ENCODE measurements at places on chromosomes 6 and 20. TPM values are rescaled to one million over a fixed set of nuclear protein-coding genes. Genes with fewer than 3 reads are reported as not detected.

The TLDC2 gene
- total RNA-seq: not detected

The TREM1 gene
- 9.9 TPM for total RNA-seq

The HLA-DPA1 gene
- total RNA-seq: not detected

The SLC22A7 gene
- total RNA-seq: not detected

The TNF gene
- total RNA-seq: not detected

The PRSS35 gene
- total RNA-seq: not detected

The PRRC2A gene
- total RNA-seq: 266 TPM

The TNFAIP3 gene
- total RNA-seq: 38.2 TPM

The SLC17A3 gene
- not detected for total RNA-seq

The MAFB gene
- 15.9 TPM for total RNA-seq

The WFDC2 gene
- not detected for total RNA-seq

The APOBEC2 gene
- total RNA-seq: not detected

The OVOL2 gene
- 2.0 TPM for total RNA-seq

The BHLHE23 gene
- total RNA-seq: not detected

The MSH5 gene
- total RNA-seq: 36.6 TPM

The SLC22A2 gene
- total RNA-seq: not detected

The BANF2 gene
- total RNA-seq: not detected

The ZNF292 gene
- total RNA-seq: 17.1 TPM

The WFDC5 gene
- not detected for total RNA-seq

The OR12D3 gene
- not detected for total RNA-seq

The CLPSL2 gene
- not detected for total RNA-seq

The KIF3B gene
- total RNA-seq: 21.7 TPM

The PRDM13 gene
- not detected for total RNA-seq

The IPCEF1 gene
- total RNA-seq: not detected

The MICAL1 gene
- 35.3 TPM for total RNA-seq

The PKIG gene
- 24.8 TPM for total RNA-seq

The SALL4 gene
- total RNA-seq: 0.61 TPM

The TRDN gene
- not detected for total RNA-seq

The C20orf202 gene
- not detected for total RNA-seq

The FHL5 gene
- total RNA-seq: not detected

The TNFRSF6B gene
- total RNA-seq: 12.3 TPM

The COL9A3 gene
- total RNA-seq: not detected

The EDN1 gene
- 1.2 TPM for total RNA-seq

The HRH3 gene
- not detected for total RNA-seq

The MYL9 gene
- total RNA-seq: 4.3 TPM

The MED20 gene
- 27.6 TPM for total RNA-seq

The ADTRP gene
- 25.3 TPM for total RNA-seq

The STK35 gene
- total RNA-seq: 18.2 TPM

The SYCP2 gene
- 0.35 TPM for total RNA-seq

The APOM gene
- total RNA-seq: 5.0 TPM

The HDGFL1 gene
- not detected for total RNA-seq

The CLIC1 gene
- total RNA-seq: 511 TPM

The GSTA4 gene
- total RNA-seq: 5.3 TPM

The BCL2L1 gene
- 139 TPM for total RNA-seq

The RIMS1 gene
- total RNA-seq: not detected

The RIPOR2 gene
- 4.9 TPM for total RNA-seq

The CD93 gene
- not detected for total RNA-seq

The CTSA gene
- 39.1 TPM for total RNA-seq

The C20orf144 gene
- total RNA-seq: 0.12 TPM

The LY6G6F gene
- total RNA-seq: not detected

The ULBP2 gene
- 3.1 TPM for total RNA-seq

The DEFB124 gene
- not detected for total RNA-seq

The FAM209B gene
- total RNA-seq: not detected

The TXLNB gene
- not detected for total RNA-seq
